ENCODE measurements at places on chromosomes 11 and 22.

GRCh38 chr11:47001781-47002181 is 65.2 kb downstream of the CSTPP1 start:
- no peaks in the 10 kb centered on the region for H3K36me3 ChIP-seq
- no peak for DNase-seq
- no peaks in the 10 kb centered on the region for H3K27me3 ChIP-seq
- no peak overlapping the region for H3K4me3 ChIP-seq
- H3K4me1 ChIP-seq, result peaks cover 5% of the 10 kb centered on the region

DNA sequence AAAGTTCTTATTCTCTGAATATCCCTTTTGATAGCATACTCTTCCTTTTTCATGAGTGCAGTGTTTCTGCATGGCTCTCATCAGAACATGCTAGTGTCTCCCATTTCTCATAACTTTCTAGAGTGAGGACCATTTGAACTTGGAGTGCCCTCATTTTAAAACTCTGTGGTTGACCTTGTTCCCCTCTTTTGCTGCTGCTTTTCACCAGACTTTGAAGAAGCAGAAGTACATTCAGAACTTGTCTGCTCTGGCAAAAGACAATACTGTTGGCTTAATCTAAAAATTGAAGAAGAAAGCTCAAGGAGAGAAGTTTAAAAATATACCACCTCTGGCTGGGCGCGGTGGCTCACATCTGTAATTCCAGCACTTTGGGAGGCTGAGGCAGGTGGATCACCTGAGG is 35.0 kb downstream of the PPARA start:
- H3K4me1 ChIP-seq, result no peaks in the 10 kb centered on the region
- peaks cover 83% of the 10 kb centered on the region for H3K36me3 ChIP-seq
- DNase-seq, result no peak
- H3K27me3 ChIP-seq, result no peaks in the 10 kb centered on the region
- H3K27ac ChIP-seq, result no peak overlapping the region
- H3K4me3 ChIP-seq, result no peak overlapping the region

GRCh38 chr22:24392218-24392931 is 35.0 kb upstream of the ADORA2A start:
- H3K4me3 ChIP-seq, result no peak overlapping the region
- no peak for DNase-seq
- H3K27me3 ChIP-seq, result no peaks in the 10 kb centered on the region
- H3K4me1 ChIP-seq, result peaks cover 5% of the 10 kb centered on the region
- H3K36me3 ChIP-seq, result peaks cover 7% of the 10 kb centered on the region

DNA sequence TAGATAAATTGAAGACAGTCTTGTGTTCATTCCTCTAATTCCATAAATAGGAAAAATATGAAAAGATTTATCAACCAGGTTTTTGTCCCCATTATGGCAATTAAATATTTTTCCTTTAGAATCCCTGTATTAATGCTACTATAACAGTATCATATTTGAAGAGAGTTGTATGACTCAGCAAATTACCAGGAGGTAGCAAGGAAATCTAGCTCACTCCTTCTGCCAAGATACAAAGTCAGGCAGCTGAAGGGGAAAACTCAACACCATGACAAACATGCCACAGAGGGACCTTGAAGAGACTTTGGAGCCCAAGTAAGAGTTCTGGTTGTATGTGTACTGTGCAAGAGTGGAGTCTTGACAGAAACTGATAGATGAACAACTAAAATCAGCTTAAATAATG is 143.3 kb downstream of the GUCY1A2 start:
- no peak overlapping the region for H3K27ac ChIP-seq
- no peaks in the 10 kb centered on the region for H3K36me3 ChIP-seq
- H3K4me3 ChIP-seq, result no peak overlapping the region
- DNase-seq, result no peak
- no peaks in the 10 kb centered on the region for H3K4me1 ChIP-seq
- no peaks in the 10 kb centered on the region for H3K27me3 ChIP-seq
